ENCODE measurements at places on chromosomes 1 and 21.
A peak's percentile ranks its signal among the peaks of the same experiment; 100 is the strongest.

DNA sequence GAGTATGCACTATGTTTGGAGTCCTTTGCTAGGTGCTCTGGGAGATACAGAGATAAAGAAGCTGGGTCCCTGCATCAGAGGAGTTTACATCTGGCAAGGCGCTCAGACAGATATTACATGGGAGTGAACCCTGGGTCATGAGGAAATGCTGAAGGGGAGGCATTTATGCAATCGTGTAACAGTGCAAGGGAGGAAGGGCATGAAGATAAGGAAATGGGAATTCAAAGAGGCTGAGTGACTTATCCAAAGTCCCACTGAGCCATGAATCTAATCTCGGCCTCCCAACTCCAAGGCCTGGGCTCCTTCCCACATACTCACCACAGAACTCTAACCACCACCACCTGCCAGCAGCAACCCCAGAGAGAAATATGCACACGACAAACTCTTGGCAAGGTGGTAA is 51.6 kb downstream of the FAM163A start:
- H3K27ac ChIP-seq: peak overlapping the region; percentile 71
- H3K36me3 ChIP-seq: no peaks in the 10 kb centered on the region
- no peaks in the 10 kb centered on the region for H3K27me3 ChIP-seq
- peaks cover 45% of the 10 kb centered on the region for H3K4me1 ChIP-seq
- no peak overlapping the region for H3K4me3 ChIP-seq
- DNase-seq: no peak

DNA sequence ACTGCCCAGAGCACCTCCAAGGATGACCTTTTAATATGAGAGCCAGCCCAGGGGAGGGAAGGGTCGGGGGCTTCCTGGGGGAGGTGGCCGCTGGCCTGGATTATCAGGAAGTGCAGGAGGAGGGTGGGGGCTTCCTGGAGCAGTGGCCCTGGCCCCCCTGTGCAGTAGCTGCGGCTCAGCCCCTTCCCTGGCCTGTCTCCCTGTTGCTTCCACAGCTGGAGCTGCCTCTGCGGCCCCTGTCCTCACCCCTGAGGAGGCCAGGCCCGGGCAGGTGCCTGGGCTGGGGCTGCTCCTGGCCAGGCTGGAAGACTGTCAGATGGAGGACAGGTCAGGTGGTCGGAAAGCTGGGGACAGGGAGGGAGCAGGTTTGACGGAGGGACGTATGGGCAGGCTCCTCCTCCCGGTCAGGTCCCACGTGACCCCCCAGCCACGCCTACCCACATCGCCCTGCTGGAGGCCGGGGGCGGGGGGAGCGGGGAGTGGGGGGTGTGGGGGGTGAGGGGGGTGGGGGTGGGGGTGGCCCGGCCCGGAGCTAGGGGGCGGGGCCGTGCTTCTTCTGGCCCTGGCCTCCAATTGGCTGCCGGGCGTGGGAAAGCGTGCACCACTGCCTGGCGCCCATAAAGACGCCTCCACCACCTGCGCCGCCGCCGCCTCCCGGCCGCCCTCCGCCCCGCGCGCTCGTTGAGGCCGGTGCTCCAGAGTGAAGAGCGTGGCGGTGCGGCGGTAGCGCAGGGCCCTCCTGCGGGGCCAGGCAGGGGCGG is 10.2 kb upstream of the TNFRSF14 start:
- H3K4me1 ChIP-seq: peaks cover 26% of the 10 kb centered on the region
- peaks cover 1% of the 10 kb centered on the region for H3K27me3 ChIP-seq
- H3K36me3 ChIP-seq: no peaks in the 10 kb centered on the region
- peak; percentile 84 for DNase-seq

GRCh38 chr21:17711896-17712295 is 99.2 kb upstream of the BTG3 start:
- peaks cover 1% of the 10 kb centered on the region for H3K36me3 ChIP-seq
- DNase-seq: no peak
- H3K4me3 ChIP-seq: no peak overlapping the region
- no peak overlapping the region for H3K27ac ChIP-seq
- H3K4me1 ChIP-seq: no peaks in the 10 kb centered on the region

DNA sequence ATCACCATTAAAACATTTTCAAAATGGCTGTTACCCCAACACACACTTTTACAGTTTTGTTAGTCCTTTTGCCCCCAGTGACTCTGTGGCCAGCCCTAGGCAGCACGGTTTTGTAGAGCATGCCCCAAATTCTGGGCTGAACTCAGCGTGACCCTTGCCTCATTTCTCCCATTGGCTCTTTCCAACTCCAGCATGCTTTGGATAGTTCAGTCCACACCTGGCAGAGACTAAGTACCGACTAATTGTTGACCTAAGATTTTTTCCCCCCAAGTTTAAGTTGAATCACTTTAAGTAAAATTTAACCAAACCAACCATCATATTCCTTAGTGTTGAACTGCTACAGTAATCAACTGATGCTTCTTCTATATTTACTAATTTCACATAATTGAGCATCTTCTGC is 62.4 kb upstream of the LRRC8B start:
- H3K27me3 ChIP-seq: no peaks in the 10 kb centered on the region
- H3K27ac ChIP-seq: no peak overlapping the region
- no peaks in the 10 kb centered on the region for H3K36me3 ChIP-seq

GRCh38 chr1:228376262-228376628 is 30.4 kb downstream of the TRIM11 start:
- H3K27ac ChIP-seq: no peak overlapping the region
- H3K27me3 ChIP-seq: no peaks in the 10 kb centered on the region
- H3K4me3 ChIP-seq: no peak overlapping the region

DNA sequence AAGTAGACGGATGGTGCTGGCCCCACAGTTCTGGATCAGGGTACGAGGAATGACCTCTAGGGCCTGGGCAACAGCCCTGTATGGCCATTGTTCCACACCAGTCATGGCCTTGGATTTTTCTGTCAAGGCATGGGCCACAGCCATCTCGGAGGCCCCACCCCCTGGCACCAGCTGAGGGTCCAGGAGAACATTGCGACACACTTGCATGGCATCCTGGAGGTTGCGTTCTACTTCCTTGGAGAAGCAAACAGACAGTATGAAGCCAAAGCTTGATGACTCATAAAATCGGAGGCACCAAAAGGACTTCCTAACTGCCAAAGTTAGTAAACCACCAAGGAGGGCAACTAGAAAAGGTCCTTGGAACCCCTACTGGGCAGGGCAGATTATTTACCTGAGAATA is 11.9 kb upstream of the VHLL start:
- no peaks in the 10 kb centered on the region for H3K4me1 ChIP-seq
- H3K27ac ChIP-seq: no peak overlapping the region
- H3K27me3 ChIP-seq: no peaks in the 10 kb centered on the region
- H3K4me3 ChIP-seq: no peak overlapping the region
- H3K36me3 ChIP-seq: peaks cover 41% of the 10 kb centered on the region
- no peak for DNase-seq

- no peak overlapping the region for H3K4me3 ChIP-seq
- no peaks in the 10 kb centered on the region for H3K27me3 ChIP-seq
These were observed 264.7 kb downstream of the PBX1 start for GRCh38 chr1:164823486-164824279.

DNA sequence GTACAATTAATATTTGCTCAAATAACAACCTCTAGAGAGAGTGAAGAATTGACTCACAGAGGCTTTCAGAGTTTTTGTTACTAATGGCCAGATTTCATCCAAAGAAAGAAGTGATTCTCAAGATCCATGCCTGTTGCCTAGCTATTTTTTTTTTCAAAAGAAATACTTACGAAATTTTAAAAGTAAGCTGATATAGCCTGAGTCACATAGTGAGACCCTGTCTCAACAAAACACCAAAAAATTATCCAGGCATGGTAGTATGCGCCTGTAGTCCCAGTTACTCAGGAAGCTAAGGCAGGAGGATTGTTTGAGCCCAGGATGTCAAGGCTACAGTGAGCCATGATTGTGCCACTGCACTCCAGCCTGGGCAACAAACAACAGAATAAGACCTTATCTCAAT is 14.6 kb downstream of the PALMD start:
- peaks cover 3% of the 10 kb centered on the region for H3K4me1 ChIP-seq
- no peak overlapping the region for H3K27ac ChIP-seq
- no peaks in the 10 kb centered on the region for H3K36me3 ChIP-seq

DNA sequence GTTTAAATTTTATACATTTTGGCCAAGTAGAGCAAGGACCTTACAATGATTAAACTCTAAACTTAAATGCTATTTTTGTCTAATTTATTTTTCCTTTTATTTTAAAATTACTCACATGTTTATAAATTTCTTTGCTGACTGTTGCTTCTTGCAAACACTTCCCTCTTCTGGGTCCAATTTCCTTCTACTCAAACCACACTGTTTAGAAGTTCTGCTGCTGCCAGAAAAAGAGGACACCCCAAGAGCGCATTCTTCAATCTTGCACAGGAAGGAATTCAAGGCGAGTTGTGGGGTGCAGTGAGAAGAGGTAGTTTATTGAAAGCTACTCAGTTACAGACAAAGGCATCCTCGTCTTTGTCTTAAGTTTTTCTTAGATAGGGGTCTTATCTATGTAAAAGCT is 88.5 kb upstream of the NEK7 start:
- H3K4me3 ChIP-seq: peak overlapping the region; percentile 7
- DNase-seq: no peak
- H3K36me3 ChIP-seq: no peaks in the 10 kb centered on the region

GRCh38 chr1:58584082-58584895 is 7.2 kb upstream of the TACSTD2 start:
- no peaks in the 10 kb centered on the region for H3K27me3 ChIP-seq
- no peak for DNase-seq
- peak overlapping the region; percentile 83 for H3K27ac ChIP-seq
- no peak overlapping the region for H3K4me3 ChIP-seq
- no peaks in the 10 kb centered on the region for H3K36me3 ChIP-seq
- H3K4me1 ChIP-seq: peaks cover 31% of the 10 kb centered on the region

DNA sequence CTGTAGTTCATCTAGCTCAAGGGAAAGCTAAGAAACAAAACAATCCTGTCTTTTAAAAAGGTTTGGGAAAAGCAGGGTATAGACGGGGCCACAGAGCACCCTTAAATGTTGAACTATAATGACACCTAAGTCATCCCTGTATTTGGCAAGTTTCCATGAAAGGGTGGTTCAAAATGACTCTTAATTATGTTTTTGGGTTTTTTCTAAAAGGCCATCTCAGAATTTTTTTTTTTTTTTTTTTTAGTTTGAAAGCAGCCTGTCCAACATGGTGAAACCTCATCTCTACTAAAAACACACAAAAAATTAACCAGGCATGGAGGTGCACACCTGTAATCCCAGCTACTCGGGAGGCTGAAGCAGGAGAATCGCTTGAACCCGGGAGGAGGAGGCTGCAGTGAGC is 22.2 kb downstream of the TOMM20 start:
- no peak overlapping the region for H3K27ac ChIP-seq
- H3K36me3 ChIP-seq: peaks cover 32% of the 10 kb centered on the region
- H3K4me1 ChIP-seq: peaks cover 21% of the 10 kb centered on the region
- no peaks in the 10 kb centered on the region for H3K27me3 ChIP-seq
- DNase-seq: no peak
- H3K4me3 ChIP-seq: no peak overlapping the region

- H3K36me3 ChIP-seq: no peaks in the 10 kb centered on the region
- H3K4me3 ChIP-seq: no peak overlapping the region
- no peaks in the 10 kb centered on the region for H3K4me1 ChIP-seq
These were observed 126.4 kb upstream of the C1orf21 start for GRCh38 chr1:184260382-184260781.

DNA sequence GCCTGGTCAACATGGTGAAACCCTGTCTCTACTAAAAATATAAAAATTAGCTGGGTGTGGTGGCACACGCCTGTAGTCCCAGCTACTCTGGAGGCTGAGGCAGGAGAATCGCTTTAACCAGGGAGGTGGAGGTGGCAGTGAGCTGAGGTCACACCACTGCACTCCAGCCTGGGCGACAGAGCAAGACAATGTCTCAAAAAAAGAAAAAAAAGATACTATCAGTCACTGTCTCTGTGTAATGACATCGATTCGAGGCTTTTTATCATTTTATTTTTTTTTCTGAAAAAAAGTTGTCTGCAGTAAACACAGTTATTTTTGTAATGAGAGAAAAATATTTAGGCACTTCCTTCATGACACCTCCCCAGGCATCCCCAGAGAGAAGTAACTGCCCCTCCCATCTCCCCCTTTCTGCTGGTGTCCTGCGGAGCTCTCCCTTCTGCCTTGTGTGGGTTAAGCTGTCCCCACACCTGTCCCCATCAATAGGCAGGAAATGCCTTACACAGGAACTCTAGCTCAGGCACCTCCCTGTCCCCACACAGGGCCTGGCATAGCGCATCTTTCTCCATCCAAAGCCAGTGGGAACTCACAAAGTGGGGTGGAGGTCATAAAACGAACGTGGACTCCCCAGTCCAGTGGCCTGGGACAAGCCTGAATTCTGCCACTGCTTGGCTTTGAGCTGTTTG is 132.0 kb downstream of the SYF2 start:
- DNase-seq: no peak
- H3K27me3 ChIP-seq: peaks cover 40% of the 10 kb centered on the region
- no peak overlapping the region for H3K4me3 ChIP-seq
- H3K27ac ChIP-seq: no peak overlapping the region

DNA sequence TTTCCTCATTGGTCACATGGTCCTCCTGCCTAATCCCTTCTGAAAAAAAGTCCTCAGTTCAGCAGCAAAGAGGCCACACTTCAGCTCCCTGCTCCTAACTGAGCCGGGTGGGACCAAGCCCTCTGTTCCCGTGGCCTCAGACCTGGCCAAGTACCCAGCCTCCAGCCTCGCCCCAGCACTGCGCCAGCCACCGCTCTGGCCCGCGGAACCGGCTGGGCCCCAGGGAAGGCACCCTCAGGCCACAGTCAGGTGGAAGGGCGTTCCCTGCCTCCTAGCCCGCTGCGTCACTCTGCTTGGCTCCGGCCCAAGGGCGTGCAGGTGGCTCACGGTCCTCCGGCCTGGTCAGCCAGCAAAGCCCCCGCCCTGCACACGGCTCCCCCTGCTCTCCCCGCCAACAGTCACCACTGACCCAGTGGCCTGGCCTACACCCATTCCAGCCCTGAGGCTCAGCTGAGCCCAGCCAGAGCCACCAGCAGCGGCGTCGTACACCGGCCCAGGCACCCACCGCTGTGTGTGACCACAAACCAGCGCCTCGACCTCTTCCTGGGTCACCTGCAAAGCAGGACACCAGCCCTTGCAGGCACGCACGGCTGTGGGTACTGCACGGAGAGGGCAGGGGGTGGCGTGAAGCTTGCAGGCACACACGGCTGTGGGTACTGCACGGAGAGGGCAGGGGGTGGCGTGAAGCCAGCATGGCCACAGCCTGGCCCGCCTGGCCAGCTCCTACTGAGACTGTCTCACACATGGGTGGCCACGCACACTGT is 19.4 kb downstream of the NADK start:
- no peaks in the 10 kb centered on the region for H3K27me3 ChIP-seq
- peaks cover 17% of the 10 kb centered on the region for H3K36me3 ChIP-seq
- H3K4me1 ChIP-seq: no peaks in the 10 kb centered on the region
- no peak for DNase-seq
- H3K4me3 ChIP-seq: no peak overlapping the region

DNA sequence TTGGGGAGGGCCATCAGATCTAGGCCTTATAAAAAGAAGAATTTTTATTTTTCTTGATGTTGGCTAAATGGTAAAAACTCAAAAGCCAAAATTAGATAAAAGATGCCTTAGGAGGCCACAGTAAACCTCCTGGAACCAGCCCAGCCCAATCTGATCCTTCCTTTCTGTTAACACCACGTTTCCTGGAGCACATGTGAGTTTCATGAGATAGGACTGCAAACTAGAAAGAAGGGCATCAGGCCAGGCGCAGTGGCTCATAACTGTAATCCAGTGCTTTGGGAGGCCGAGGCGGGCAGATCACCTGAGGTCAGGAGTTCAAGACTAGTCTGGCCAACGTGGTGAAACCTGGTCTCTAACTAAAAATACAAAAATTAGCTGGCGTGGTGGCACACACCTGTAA is 6.7 kb downstream of the HSF2BP start:
- H3K4me3 ChIP-seq: no peak overlapping the region
- no peaks in the 10 kb centered on the region for H3K27me3 ChIP-seq
- H3K4me1 ChIP-seq: no peaks in the 10 kb centered on the region
- DNase-seq: no peak

- H3K27ac ChIP-seq: peak overlapping the region; percentile 79
- no peaks in the 10 kb centered on the region for H3K27me3 ChIP-seq
- H3K4me3 ChIP-seq: no peak overlapping the region
- DNase-seq: no peak
These were observed 852.0 kb upstream of the ADAMTS5 start for GRCh38 chr21:27818847-27819246.

Data from mesothelial cell of epicardium (in vitro differentiated cells).